AG04450 (cell line): ENCODE measurements at places on chromosomes 3 and 15.

- DNase-seq, result no peak
Measured at GRCh38 chr3:117586161-117586560, 876.6 kb downstream of the TUSC7 start.

DNA sequence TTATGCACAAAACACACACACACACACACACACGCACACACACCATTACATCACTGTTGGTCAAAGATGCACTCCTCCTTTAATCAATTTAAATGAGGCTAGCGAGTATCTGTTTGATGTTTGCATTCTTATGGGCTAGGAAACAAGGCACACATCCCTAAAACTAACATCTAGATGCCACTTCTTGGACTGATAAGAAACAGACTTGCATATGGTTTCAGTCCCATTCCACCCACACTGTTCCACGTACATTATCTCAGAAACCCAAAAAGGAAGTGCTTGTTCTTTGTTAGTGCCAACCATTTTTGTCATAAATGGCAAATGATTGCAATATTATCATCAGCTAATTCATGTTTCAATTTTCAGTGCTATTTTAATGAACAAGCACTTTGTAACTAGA, 69.5 kb downstream of the CCR1 start:
- no peak for DNase-seq

GRCh38 chr3:145243875-145244274, 917.1 kb downstream of the PLOD2 start:
- peak; percentile 37 for DNase-seq

- no peak for DNase-seq
Measured at GRCh38 chr15:29114221-29115092, 155.2 kb downstream of the NSMCE3 start.

- no peak for DNase-seq
Measured at GRCh38 chr3:114892880-114893279, 254.2 kb downstream of the ZBTB20 start.

- DNase-seq, result no peak
Measured at GRCh38 chr3:185874119-185874518, 49.3 kb upstream of the IGF2BP2 start.

DNA sequence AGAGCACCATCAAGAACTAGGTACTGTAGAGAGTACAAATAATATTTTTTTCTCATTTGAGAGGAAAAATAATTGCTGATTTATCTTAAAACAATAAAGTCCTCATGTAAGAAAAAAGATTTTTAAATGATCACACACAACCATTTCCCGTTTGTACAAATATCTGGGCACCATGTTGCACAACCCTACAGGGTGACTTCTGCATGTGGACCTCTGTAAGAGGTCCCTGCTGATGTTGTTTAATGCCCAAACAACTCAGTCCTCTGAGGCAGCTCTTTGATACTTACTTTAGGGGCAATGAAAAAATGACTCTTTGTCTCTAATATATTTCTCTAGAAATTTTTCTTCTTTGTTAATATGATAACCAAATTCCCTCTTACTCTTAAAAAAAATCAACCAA, 168.1 kb upstream of the SATB1 start:
- no peak for DNase-seq

DNA sequence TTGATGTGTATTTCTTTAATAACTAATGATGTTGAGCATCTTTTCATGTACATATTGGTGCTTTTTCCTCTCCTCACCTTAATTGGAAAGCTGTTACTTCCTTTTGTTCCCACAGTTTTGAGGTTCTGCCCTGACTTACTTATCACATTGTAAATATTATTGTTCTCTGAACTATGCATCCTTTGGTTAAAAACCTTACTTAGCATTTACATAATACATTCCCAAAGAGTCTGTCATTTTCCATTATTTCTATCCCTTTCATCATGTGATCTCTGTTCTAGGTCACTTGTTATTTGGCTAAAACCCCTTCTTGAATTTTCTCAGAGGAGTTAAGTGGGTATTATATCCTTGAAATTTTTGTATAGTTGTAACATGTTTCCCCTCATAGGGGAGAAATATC, 33.0 kb downstream of the SLC12A6 start:
- peak; percentile 34 for DNase-seq

DNA sequence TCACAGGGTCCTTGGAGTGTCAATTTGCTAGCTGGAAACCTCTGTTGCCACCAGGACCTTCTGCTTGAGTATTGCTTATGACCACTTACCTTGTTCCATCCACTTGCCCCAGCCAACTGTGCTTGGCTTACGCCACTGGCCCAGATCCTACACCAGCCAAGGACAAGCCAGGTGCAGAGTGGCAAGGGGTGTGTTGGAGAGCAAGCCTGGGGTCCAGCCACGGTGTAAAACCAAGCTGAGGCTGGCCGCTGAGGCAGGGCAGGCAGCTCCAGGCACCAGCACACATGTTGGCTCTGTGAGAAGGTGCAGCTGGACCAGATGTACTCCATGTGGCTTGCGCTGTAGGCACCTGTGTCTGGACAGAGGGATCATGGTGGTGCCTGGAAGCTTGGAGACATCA, 248.2 kb downstream of the UNC13C start:
- DNase-seq, result no peak

- DNase-seq, result no peak
Measured at GRCh38 chr15:95470529-95470928, 860.0 kb upstream of the NR2F2 start.

DNA sequence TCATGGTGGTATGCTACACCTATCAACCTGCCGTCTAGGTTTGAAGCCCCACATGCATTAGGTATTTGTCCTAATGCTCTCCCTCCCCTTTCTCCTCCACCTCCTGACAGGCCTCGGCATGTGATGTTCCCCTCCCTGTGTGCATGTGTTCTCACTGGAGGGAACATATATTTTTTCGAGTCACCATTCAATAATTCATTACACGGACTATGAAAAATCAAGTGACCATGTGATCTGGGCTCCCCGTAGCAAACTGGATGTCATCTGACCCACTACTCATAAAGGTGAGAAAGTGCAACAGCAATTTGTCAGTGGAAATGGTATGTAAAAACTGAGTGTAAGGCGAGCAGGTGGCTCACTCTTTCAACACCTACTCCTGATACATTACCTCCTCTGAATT, 224.3 kb upstream of the RASGRP1 start:
- no peak for DNase-seq

DNA sequence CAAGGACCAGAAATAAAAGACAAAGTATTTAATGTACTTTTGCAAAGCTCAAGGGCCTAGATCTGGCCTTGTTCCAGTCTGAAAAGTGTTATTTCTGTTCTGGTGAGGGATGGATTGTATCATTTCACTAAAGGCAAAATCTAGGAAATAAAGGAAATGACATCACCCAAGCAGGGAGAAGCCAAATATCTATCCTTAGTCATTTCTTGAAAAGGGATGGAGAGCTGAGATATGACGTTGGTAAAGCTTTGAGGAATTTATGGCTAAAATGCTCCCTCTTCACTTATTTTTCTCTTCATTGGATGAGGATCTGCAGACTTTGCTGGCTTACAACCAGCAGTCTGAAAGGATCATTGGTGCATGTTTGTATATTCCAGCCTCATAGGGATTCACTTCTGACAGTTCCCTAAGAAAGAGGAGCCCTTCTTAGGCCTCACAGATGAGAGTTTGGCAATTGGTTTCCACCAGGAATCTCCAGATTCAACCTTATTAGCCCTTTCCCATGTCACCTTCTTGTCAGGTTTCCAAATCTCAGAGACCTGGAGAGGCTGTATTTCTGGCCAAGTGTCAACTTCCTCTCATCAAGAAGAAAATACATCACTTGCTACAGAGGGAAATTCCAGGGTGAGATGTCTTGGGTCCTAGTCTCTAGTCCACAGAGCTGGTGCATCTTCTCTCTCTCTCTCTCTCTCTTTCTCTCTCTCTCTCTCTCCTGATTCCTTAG, 93.7 kb upstream of the BOC start:
- peak; percentile 63 for DNase-seq

GRCh38 chr3:170471149-170471548, 52.5 kb downstream of the CLDN11 start:
- DNase-seq, result peak; percentile 21

DNA sequence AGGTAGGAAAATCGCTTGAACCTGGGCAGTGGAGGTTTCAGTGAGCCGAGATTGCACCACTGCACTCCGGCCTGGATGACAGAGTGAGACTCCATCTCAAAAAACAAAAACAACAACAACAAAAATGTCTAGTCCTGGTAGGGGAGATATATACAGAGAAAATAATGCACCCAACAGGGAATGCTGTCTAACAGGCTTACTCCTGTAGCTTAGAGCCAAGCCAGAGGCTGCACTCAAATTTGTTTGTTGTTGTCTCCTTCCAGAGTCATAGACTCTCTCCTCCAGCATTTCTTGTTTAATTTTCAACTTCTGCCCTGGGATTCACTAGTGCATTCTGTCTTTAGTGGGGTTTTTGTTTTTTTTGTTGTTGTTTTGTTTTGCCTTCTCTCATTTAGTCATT, 4.6 kb upstream of the TRA2B start:
- DNase-seq, result no peak

DNA sequence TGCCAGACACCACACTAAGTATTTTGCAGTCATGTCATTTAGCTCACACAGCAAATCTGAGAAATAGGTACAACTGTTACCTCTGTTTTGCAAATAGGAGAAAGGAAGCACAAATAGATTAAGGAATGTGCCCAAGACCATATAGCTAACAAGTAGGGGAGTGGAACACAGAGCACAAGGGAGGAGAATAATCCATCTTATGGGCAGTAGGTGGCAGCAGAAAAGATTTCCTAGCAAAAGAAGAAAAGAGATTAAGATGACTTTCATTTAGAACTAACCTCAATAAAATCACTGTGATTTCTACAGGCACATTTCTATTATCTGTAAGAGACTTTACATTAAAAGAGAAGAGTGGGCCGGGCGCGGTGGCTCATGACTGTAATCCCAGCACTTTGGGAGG, 49.1 kb downstream of the NR1I2 start:
- DNase-seq, result no peak

DNA sequence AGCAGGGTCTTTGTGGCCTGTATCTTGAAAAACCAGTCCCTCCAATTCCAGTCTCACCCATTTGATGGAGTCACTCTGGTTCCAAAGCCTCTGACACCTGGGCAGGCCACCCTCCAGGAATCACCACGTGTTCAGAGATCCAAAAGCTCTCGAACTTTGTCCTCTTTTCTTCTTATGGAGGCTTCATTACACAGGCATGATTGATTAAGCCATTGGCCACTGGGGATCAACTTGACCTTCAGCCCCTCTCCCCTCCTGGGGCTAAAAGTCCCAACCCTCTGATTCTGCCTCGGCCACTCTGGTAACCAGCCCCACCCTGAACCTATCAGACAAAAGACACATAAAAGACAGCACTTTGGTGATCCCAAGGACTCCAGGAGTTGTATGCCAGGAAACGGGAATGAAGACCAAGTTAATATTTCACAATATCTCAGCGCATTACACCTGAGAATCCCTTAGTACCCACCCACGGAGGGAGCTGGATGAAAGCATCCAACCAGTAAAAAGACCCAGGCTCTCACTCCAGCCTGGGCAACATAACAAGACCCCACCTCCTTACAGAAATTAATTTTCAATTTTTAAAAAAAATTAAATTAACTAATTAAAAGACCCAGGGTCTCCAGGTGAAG, 23.0 kb upstream of the SSUH2 start:
- no peak for DNase-seq

- DNase-seq, result no peak
Measured at GRCh38 chr3:186440891-186441290, 78.9 kb upstream of the DGKG start.

- DNase-seq, result no peak
Measured at GRCh38 chr15:31100738-31101137, 787 bp downstream of the TRPM1 start.

GRCh38 chr3:114624047-114624445, 330.2 kb downstream of the TIGIT start:
- peak; percentile 41 for DNase-seq

- no peak for DNase-seq
Measured at GRCh38 chr3:52801839-52802238, 7.2 kb downstream of the ITIH3 start.

- no peak for DNase-seq
Measured at GRCh38 chr3:119731560-119732343, 28.9 kb downstream of the CFAP91 start.

GRCh38 chr3:51994530-51994929, 1.2 kb downstream of the RPL29 start:
- no peak for DNase-seq

DNA sequence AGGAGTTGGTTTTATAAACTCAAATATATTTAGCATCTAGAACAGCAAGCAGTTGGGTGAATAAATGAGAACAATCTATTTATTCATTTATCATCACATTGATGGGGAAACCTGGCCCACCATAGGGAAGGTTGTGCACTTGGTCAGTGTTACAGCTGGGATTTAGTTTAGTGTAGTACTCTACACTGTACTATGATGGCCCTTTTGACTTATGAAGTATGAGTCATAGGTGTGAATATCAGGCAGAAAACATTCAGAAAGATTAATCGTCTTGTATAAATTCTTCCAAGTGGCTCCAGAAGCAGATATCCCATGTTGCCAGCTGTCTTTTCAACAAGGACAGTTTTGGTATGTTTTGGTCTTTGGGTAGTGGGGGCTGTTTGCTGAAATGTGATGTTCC, 38.0 kb downstream of the BBS4 start:
- DNase-seq, result no peak

DNA sequence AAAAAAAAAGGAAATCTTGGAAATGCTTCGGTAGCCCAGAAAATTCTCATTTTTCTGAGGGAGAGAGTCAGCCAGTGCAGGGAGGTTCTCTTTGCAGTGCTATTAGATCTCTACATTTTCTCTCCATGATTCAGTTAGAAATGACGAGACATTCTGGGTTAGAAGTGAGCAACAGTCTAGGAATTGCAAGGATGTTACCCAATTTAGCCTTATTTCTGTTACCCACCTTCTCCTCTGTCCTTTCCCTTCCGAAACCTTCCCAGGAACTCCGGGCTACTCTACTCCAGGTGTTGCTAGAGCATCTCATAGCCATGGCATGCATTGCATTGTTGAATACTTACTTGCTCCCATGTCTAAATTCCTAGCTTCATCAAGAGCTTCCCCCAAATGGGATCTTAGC, 106.8 kb downstream of the EDEM1 start:
- no peak for DNase-seq

GRCh38 chr3:179265875-179266274, 15.0 kb upstream of the KCNMB3 start:
- no peak for DNase-seq

- no peak for DNase-seq
Measured at GRCh38 chr3:123909785-123910184, 25.7 kb upstream of the MYLK start.

DNA sequence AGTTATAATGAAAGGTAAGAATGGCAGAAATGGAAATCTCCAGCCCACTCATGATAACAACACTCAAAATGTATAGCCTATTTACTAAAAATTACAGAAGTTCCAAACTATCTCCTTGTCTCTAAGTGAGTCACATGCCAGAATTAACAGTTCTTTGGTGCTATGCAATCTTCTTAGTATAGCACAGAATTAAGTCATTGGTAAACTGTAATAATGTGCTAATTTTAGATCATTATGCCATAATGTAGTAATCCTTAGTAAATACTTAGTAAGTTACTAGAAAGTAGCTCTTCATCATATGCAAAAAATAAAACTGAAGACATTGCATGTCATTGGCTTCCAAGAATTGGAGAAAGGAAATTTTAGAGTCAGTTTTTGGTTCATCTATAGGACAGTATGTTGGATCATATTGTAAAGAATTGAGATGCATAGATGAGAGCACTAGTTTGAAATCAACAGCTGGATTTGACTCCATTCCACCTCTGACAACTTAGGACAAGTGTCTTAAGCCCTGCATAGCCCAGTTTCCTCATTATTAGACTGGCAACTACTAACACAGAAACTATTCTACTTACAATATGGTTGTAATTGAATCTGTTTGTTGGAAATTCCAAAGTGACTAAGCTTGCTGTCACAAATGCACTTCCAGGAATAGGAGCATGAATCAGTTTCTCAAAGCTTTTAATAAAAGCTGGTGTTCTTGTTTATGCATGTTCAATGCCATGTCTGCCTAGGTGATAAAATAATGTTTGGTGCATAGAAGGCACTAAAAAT, 40.1 kb upstream of the CD47 start:
- peak; percentile 70 for DNase-seq
